ENCODE measurements at places on chromosomes 2 and 18. TPM values are rescaled to one million over a fixed set of nuclear protein-coding genes. Genes with fewer than 3 reads are reported as not detected.

Gene GKN2
- not detected for total RNA-seq

Gene IL36RN
- not detected for total RNA-seq

Gene EGR4
- total RNA-seq = not detected

Gene SERPINB11
- total RNA-seq = not detected

Gene PXDN
- 12.6 TPM for total RNA-seq

Gene PTPN18
- total RNA-seq = 10.5 TPM

DNA sequence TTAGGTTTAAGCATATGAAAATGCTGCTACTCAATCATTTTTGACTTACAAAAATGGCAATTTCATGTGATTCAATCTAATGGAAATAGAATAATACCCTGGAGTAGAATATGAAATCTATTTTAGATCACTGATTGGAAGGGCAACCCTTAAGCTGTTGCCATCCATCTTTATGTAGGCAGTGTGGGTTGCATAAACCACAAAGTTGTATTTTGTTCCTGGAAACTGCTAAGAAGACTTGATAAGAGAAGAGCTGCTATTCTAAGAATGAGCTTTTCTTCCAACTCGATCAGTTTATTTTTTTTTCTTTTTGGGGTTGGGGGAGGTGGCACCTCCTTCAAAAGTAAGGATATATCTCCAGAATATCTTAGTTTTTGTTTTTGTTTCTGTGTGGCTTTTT lies 60.2 kb downstream of the CAVIN2 start:
- DNase-seq = no peak

GRCh38 chr2:219248845-219249202 lies 3.5 kb downstream of the STK16 start:
- no peak for DNase-seq

GRCh38 chr18:43661570-43661969 lies 384.3 kb upstream of the SYT4 start:
- DNase-seq = no peak

GRCh38 chr18:9594823-9595596 lies 19.3 kb downstream of the PPP4R1 start:
- no peak for DNase-seq

GRCh38 chr2:237092920-237093781 lies 7.5 kb downstream of the COPS8 start:
- peak; percentile 48 for DNase-seq

GRCh38 chr2:226932443-226932842 lies 96.6 kb downstream of the RHBDD1 start:
- no peak for DNase-seq

DNA sequence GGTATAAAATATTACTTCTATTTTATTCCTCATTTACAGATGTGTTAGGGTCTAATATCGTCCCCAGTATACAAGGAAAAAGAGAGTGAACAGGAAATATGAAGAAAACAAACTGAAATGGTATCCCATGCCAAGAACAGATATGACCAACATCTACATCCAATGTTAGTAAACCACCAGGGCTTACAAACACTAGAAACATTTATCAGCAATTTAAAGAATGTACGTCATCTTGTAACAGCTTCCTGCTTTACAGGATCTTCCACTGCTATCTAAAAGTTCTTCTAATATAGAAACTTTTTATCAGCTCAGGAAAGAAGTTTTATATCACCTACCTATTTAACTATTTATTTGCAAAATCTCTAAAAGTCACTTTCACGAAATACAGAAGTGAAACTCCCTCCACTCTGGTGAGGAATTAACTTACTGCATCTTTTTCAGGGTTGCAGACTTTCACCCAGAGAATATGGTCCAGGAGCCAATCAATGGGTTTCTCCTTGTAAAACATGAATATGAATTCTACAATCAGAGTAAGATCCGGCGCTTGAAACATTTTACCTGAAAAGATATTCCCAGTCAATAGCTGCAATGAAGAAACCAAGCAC lies 35.2 kb downstream of the UNC50 start:
- DNase-seq = no peak

DNA sequence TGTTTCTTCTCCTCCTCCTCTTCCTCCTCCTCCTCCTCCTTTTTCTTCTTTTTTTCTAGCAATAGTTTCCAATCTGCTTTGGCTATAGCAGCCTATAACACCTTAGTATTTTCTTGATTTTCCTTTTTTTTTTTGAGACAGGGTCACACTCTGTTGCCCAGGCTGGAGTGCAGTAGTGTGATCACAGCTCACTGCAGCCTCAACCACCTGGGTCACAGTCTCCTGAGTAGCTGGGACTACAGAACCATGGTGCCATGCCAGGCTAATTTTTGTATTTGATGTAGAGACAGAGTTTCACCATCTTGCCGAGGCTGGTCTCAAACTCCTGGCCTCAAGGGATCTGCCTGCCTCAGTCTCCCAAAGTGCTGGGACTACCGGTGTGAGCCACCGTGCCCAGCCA lies 10.7 kb upstream of the THNSL2 start:
- DNase-seq = no peak

- DNase-seq = no peak
Observed at GRCh38 chr2:61220768-61221167, 58.8 kb downstream of the C2orf74 start.

- no peak for DNase-seq
Observed at GRCh38 chr2:41167014-41167413, 715.1 kb upstream of the SLC8A1 start.

GRCh38 chr2:154203206-154203605 lies 331.5 kb downstream of the GALNT13 start:
- DNase-seq = no peak

- peak; percentile 69 for DNase-seq
Observed at GRCh38 chr18:62524440-62525200, 1.8 kb downstream of the ZCCHC2 start.

DNA sequence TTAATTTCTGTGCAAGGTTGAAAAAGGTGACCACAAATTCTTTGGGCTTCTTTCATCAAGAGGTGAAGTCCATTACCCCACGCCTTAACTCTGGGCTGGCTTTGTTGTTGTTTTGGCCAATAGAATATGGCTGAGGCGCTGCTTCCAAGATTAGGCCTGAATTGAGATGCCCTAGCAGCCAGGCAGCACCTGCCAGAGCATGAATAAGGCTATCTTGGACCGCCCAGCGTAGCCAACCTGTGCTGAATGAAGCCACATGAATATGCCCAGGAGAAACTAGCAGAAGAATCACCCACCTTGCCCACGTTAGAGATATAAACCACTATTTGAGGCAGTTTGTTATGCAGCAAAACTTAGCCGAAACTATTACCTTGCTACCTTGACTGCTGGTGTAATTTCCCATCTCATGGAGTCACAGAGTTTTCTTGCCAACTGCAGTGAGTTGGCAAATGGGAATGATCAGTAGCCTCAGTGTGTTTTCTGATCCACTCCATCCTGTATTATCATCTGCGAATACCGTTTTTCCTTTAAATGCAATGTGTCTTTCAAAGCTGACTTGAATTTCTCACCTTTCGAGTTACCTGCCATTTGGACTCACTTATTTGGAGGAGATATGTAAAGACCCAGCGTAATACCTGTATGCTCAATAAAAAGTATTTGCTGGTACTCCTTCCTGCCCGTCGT lies 679 bp downstream of the TSGA10 start:
- DNase-seq = no peak

GRCh38 chr2:204010628-204011560 lies 74.3 kb downstream of the ICOS start:
- DNase-seq = no peak

GRCh38 chr2:100743741-100744140 lies 76.2 kb upstream of the NPAS2 start:
- no peak for DNase-seq

DNA sequence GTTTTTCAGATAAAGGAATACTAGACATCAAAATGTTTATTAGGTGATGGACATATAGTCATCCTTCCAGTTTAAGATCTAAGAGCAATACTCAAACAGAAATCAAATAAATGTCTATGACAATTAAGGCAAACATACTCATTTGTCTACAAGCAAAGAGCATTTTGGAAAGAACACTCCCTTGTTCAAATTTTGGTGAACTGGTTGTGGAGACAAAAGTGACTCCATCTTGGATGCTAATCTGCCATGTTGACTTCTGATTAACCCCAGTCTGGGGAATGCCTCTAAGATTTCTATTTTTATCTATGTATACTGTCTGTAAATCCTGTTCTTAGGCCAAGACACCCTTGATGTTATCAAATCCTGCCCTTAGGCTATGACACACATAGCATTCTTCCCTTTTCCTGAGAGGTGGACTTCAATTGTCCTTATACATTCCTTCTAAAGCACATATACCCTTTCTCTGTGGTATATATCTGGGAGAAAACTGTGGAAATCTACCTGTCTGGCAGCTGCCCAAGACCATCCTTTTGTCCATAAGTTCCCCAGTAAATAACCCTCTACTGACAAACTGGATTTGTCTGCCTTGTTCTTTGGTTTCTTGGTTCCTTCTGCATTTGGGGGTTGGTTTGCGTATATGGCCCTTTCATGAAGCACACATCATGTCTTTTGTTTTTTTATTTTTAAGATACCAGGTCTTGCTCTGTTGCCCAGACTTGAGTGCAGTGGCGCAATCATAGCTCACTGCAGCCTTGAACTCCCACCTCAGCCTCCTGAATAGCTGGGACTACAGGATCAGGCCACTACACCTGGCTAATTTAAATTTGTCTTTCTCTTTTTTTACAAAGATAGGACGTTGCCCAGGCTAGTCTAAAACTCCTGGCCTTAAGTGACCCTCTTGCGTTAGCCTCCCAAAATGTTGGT lies 12.5 kb upstream of the PLEKHM3 start:
- DNase-seq = no peak

- DNase-seq = no peak
Observed at GRCh38 chr18:74533666-74534065, 634 bp upstream of the CNDP1 start.

DNA sequence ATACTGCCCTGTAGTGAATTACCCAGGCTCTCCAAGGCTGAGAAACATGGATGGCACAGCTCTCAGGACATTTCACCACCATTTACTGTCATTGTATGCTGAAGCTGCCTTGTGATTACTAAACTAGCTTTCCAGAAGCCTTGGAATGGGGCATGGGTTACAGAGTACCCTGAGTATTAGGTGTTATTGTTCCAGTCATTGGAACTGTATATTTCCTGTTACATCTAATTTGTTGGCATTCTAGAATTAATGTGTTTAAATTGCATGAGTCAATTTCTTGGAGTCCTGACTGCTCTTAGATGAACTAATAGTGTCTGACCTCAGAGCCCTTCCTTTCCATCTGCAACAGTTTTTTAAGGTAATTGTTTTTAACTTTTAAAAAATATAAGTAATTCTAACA lies 9.0 kb downstream of the DGUOK start:
- no peak for DNase-seq

DNA sequence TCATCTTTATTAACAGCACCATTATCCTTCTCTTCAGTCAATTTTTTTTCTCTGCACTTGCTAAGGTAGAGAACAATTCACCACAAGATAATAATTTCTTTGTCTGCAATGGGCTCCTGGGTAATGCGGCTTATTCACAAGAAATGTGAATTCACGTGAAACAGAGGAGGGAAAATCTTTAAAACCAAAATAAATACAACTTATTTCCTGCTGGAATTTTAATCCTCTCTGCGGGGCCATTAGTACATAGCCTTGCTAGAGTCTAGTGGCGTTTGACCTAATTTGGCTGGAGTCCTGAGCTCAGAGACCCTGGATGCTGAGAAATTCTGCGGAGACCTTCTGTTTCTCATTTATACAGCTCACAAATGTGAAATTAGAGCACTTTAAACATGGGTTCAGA lies 319.3 kb upstream of the MMADHC start:
- no peak for DNase-seq
